Right renal pelvis (tissue), 4 donors: ENCODE measurements at places on chromosomes 2 and 18.

DNA sequence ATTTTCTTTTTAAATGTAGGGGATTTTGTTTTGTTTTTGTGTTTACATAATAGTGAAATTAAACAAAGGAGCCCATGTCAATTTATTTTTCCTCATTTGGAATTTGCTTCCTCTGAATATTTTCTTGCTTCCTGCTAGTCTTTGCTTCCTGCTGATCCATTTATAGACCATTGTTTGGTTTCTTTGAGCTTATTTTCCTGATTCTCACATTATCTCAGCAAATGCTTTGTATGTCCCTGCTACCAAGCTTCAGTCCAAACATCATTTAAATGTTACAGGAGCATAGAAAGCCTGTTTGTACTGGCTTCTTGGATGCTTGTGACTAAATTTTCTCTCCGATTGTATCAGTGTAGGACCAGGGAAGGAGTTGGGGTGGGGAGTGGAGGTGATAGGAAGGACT lies 127.3 kb upstream of the IL1R2 start:
- no peak for DNase-seq

DNA sequence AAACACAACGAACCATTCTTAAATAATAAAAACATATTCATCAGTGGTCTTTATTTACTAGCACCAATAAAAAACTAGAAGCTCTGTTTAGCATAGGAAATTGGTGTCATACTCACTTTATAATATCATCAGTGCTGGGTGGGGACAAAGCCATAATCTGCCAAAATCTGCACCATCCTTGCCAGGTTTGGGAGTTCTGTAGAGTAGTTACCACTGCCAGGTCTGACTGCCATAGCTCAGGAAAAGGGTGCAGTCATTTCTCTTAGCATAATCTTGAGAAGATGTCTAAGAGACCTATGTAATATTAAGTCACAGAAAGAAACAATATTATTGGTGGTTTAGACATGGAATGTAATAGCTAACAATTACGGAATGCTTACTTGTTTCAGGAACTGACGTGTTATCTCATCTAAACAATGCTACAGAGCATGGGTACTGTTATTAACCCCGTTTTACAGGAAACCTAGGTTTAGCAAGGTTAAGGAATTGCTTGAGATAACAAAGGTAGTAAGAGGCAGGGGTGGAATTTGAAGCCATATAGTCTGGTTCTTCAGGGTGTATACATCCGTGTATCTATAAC lies 1.6 kb upstream of the MARCHF7 start:
- no peak for DNase-seq

DNA sequence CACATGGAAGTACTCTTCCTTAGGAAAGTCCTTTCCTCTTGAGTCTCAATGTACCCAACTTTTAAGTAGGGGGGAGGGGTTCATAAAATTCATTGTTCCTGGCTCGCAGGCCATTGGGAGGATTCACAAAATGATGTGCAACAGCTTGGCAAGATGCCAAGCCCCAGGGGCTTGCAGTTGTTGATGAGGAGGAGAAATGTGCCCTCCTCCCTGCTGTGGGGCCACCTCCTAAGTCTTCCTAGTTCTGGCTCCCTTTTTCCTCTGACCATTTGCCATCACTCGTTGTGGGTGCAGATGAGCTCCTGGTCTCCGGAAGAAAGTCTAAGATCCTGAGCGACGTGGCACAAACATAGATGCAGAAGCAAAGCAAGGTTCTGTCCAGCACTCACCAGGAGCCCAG lies 435.4 kb downstream of the EIPR1 start:
- DNase-seq, result no peak

- DNase-seq, result no peak
Observed at GRCh38 chr2:236574000-236574399, 4.4 kb downstream of the ACKR3 start.

GRCh38 chr2:76256458-76257088 lies 545.9 kb upstream of the GCFC2 start:
- DNase-seq, result no peak

DNA sequence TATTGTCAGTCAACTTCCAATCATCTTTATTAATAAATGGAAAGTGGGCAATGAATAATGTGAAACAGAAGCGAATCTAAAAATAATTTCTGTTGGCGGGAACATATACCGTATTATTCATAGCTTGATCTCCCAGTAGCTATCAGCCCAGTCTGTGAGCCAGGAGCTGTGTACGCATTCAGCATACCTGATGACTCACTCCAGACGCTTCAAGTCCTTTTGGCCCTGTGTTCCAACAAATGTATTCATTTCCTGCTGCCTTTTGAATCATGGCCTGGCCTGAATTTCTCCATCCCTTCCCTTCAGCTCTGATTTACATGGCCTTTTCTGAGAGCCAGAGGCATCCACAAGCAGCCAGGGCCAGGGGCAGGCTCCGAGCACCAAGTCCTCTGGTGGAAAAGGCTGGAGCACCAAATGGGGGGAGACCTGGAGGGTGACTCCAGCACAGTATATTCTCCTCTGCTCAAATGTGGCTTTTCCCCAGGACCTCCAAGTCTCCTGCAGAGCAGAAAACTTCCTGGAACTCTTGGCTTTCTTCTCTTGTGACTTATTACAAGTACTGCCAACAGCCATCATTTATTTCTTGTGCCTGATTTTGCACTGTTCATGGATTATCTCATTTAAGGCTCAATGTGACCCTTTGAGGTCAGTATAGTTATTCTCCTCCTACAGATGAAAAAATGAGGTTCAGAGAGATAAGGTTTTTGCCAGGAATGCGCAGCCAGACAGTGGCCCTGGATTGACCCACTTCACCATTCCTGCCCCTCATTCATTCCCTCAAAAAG lies 108.7 kb downstream of the EN1 start:
- no peak for DNase-seq

DNA sequence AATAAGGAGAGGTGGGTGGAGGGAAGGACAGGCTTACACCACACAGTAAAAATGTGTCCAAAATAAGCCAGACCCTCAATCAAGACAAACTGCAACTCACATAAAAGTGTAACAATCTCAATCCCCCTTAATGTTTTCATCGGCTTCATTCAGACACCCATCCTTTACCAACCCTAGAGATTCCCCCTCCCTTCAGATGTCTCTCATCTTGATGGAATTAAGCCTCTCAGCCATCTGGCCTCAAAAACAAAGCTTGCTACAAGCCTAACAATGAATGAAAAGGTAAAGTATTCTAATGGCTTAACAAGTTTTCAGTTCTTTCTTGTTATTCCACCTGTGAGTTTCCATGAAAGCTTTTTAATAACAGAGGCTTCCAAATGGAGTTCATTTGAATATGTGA lies 5.2 kb downstream of the RTTN start:
- DNase-seq, result no peak

- no peak for DNase-seq
Observed at GRCh38 chr2:114024326-114024725, 134.4 kb downstream of the ACTR3 start.

- DNase-seq, result no peak
Observed at GRCh38 chr2:120683701-120684100, 52.0 kb upstream of the GLI2 start.

GRCh38 chr2:108633409-108633808 lies 85.9 kb upstream of the RANBP2 start:
- DNase-seq, result no peak

- no peak for DNase-seq
Observed at GRCh38 chr18:74577019-74577418, 20.7 kb upstream of the ZNF407 start.

DNA sequence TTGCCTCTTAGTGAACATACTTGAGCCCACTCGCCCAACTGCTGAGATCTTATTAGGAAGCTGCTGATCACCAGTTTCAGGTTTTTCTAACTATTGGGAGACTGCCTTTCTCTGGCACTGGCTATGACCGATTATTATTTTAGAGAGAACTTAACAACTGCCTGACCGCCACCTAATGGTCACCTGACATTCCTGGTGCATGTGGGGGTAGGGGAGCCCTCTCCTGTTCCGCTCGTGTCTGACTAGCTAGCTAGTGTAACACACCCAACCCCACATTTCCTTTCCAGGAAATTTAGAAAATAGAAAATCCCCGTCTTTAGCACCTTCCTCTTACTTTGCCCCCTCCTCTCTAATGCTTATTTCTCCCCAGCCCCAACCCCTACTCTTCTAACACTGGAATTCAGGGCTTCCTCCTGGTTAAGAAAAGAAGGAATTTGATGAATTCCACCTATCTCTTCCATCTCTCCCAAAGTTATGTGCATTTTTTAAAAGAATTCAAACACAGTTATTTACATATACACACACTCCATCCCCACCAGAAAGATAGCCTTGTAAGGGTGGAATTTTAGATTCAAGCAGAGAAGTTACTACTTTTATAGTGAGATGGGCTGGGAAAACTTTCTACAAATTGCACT lies 19.4 kb upstream of the DNER start:
- DNase-seq, result no peak

DNA sequence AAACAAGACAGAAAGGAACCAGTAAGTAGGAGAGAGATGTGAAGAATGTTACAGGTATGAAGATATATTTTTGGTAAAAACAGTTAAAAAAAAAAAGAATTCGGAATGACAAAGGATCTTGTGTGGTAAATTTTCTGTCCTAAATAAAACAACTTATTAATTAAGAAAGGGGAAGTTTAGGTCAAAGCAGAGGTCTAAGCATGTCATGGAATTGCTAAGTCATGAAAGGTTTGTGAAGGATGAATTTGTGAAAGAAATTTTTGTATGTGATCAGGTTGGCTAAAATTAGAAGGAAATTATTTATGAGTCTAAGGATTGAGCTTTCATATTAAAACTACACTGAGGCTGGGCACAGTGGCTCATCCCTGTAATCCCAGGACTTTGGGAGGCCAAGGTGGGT lies 11.1 kb upstream of the ALPG start:
- DNase-seq, result no peak

GRCh38 chr2:114610677-114611076 lies 168.2 kb downstream of the DPP10 start:
- no peak for DNase-seq

GRCh38 chr2:238003234-238004031 lies 36.6 kb downstream of the UBE2F start:
- no peak for DNase-seq

- no peak for DNase-seq
Observed at GRCh38 chr2:72138921-72139381, 8.7 kb downstream of the CYP26B1 start.

DNA sequence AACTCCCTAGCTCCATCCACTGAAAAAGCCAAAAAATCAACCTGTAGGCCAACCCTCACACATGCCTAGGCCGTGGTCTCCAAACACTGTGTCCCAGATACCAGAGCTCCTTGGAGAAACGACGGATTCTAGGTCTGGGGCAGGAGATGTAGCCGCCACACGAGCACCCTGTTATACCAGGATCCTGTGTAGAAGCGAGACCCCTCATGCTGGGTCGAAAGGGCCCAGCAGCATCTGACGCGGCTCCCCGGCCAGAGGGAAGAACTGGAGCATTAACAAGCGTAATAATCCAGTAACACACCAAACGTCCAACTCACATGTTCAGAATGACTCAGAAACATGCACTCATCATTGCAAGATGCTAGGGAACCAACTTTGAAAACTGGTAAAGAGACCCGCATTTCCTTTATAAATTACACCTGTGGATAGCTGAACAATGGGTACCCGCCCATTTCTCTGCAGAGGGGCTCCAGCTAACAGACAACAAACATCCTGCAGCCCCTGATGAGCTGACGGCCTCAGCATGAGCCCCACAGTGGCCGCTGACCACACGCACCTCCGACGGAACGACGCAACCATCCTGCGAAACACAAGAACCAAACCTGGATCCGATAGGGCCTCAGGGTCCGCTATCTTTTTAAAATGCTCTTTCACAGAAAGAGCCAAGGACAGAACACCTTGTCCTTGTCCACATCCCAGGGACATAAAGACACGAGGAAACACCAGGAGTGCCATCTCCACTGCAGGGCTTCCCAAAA lies 14.2 kb downstream of the SLC66A2 start:
- DNase-seq, result no peak

- no peak for DNase-seq
Observed at GRCh38 chr18:50981381-50981780, 13.5 kb downstream of the ELAC1 start.

DNA sequence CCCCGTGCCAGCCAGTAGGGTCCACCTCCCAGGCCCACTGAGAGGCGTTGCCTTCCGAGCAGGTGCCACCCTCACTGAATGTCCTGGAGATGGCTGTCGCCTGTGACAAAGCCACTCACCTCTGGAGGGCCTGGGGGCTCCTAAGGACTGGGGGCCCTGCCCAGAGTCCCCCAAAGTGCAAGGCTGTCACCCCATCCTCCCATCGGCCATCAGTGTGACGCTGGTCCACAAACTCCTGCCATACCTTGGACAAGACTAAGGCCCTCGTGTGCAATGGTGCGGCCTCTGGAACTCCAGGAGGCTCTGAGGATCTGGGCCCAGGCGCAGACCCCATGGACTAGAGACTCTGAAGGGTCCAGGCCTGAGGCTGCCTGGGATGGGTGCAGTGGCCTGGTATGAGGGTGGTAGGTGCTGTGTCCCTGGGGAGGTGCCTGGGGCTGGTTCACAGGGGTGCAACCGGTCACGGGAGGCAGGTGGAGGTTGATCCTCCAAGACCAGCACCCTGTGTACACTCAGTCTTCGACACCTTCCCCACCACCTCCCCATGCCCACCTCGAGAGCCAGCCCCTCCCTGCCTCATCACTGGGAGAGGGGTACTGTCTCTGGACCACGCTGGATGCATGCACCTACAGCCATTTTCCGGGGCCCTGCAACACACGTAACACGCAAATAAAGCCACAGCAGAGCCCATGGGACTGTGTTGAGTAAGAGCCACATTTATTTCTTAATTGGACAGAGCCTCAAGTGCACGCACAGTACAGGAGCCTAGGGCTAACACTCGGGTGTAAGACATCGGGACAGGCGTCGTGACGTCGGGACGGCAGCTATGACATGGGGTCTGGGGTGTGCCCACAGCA lies 21.6 kb downstream of the AQP12A start:
- no peak for DNase-seq

- DNase-seq, result no peak
Observed at GRCh38 chr18:54127759-54128378, 96.6 kb downstream of the MBD2 start.

DNA sequence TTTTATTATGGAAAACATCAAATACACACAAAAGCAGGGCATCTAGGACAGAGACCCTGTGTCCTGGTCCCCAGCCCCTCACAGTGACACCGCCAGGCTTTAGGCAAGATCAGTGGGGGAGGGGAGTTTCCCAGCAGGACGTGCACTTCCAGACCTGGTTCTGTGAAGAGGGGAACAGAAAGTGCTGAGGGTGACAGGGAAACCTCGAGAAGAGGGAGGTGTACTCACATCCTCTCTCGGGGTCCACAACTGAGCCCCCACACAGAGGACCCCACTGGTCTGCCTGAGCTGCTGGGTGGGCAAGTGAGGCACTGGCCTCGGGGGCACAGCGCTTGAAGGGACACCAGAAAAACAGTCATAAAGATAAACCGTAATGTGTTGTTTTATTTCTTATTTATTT lies 4.4 kb upstream of the GPR35 start:
- no peak for DNase-seq
